Placental pericyte (primary cell): ENCODE measurements at places on chromosomes 3 and 15. TPM values are rescaled to one million over a fixed set of nuclear protein-coding genes. Genes with fewer than 3 reads are reported as not detected.

Gene XCR1
- total RNA-seq: not detected in 2 replicates

Gene EOMES
- total RNA-seq: not detected in 2 replicates

Gene SLC24A5
- not detected in 2 replicates for total RNA-seq

Gene CLDN18
- total RNA-seq: not detected in 2 replicates

Gene ATP2B2
- total RNA-seq: not detected in 2 replicates

Gene LINGO1
- total RNA-seq: not detected in 2 replicates

Gene CACNA1D
- total RNA-seq: under 0.01 TPM in 2 replicates

Gene SQOR
- total RNA-seq: 86.5 and 90.4 TPM in 2 replicates
